ENCODE measurements at places on chromosomes 11 and 22.

DNA sequence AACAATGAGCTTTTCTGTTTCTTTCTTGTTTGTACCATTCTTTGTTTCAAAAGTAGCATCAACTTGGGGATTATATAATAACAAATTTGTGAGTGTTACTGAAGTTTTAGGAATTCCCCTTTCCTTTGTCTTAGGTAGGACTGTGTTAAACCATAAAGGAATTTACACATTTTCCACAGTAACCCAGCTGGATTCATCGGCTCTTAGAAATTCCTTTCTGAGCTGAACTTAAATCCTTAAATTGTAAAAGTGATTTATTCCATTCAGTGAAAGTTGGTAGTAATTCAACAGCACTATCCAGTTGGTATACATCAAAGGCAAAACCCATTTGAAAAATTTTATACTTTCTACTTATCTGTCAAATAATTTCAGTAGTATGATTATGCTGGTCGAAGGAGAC lies 11.8 kb downstream of the EMSY start:
- no peaks in the 10 kb centered on the region for H3K27me3 ChIP-seq
- H3K27ac ChIP-seq, result no peak overlapping the region
- H3K4me3 ChIP-seq, result no peak overlapping the region
- peaks cover 3% of the 10 kb centered on the region for H3K36me3 ChIP-seq
- DNase-seq, result no peak
- peaks cover 2% of the 10 kb centered on the region for H3K4me1 ChIP-seq

DNA sequence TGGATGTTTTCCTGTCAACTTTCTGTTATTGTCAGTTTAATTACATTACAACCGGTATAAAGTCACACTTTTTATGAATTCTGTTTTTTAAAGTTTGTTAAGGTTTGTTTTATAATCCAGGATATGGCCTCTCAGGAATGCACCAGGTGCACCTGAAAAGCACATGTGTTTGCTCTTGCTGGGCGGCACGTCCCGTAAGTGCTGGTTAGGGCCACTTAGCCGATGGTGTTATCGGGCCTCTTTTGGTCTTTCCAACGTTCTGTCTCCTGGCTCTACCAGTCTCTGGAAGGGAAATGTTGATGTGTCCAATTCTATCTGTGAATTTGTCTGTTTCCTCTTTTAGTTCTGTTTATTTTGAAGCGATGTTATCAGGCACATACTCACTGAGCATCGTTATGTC lies 695.7 kb downstream of the BRD1 start:
- H3K36me3 ChIP-seq, result no peaks in the 10 kb centered on the region
- H3K27me3 ChIP-seq, result no peaks in the 10 kb centered on the region
- H3K4me3 ChIP-seq, result no peak overlapping the region
- H3K4me1 ChIP-seq, result no peaks in the 10 kb centered on the region

DNA sequence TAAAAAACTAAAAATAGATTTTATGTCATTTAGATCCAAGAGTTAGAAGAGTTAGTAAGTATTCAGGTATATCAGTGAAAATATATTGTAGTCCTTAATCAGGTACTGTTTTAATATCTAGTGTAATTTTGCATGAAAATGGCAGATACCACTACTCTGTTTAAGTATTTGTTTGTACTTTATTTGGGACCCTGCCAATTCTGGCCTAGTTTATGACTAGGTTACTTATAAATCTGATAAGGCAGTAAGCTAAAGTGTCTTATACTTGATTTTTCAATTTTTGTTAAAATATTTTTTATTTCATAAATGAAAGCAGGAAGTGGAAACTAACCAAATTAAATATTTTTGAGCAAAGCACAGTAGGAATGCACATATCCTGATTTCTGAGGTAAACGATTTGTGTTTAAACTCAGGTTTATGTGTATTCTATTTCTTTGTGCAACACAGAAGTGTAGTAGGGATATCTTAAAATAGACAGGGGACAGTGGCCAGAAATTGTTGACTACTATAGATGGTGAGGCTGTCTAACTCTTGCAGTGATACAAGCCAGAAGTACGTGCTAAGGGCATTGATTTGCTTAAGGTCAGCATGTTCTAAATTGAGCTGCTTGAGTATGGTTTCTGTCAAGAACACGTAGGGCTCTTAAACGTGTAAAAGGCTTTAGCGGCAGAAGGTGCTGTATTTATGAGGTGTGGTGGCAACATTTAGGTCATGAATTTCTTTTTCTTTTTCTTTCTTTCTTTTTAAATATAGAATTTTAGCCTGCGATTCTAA lies 34.0 kb downstream of the HIPK3 start:
- H3K27me3 ChIP-seq, result no peaks in the 10 kb centered on the region
- DNase-seq, result no peak
- no peak overlapping the region for H3K27ac ChIP-seq
- H3K4me1 ChIP-seq, result no peaks in the 10 kb centered on the region

GRCh38 chr11:45643598-45644260 lies 21.7 kb downstream of the CHST1 start:
- no peak for DNase-seq
- no peaks in the 10 kb centered on the region for H3K27me3 ChIP-seq
- no peaks in the 10 kb centered on the region for H3K36me3 ChIP-seq
- H3K4me1 ChIP-seq, result no peaks in the 10 kb centered on the region

GRCh38 chr11:35030716-35031213 lies 108.2 kb upstream of the CD44 start:
- no peak overlapping the region for H3K4me3 ChIP-seq
- H3K27me3 ChIP-seq, result no peaks in the 10 kb centered on the region
- no peaks in the 10 kb centered on the region for H3K4me1 ChIP-seq
- H3K27ac ChIP-seq, result no peak overlapping the region

GRCh38 chr11:11567936-11568650 lies 53.7 kb downstream of the GALNT18 start:
- no peak overlapping the region for H3K27ac ChIP-seq
- no peaks in the 10 kb centered on the region for H3K4me1 ChIP-seq
- H3K27me3 ChIP-seq, result no peaks in the 10 kb centered on the region
- H3K4me3 ChIP-seq, result no peak overlapping the region
- DNase-seq, result no peak

DNA sequence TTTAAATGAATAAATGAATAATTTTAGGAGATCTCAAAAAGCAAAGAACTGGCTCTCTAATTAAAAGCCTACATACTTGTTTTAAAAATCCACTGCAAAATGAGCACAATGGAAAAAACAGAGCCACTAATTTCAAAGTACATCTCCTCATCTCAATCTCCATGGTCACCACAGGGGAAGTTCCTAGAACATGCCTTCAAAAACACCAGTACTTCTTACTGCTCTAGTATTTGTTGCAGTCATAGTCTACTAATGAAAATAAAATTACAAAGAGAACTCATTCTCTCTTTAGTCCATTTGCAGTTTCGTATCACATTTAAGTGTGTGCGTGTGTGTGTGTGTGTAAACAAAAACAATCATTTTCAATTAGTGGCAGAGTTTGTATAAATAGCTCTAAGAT lies 54.0 kb downstream of the PIK3C2A start:
- H3K4me3 ChIP-seq, result no peak overlapping the region
- no peak overlapping the region for H3K27ac ChIP-seq

GRCh38 chr11:70772950-70773349 lies 374.6 kb downstream of the CTTN start:
- no peaks in the 10 kb centered on the region for H3K36me3 ChIP-seq
- no peaks in the 10 kb centered on the region for H3K4me1 ChIP-seq
- no peaks in the 10 kb centered on the region for H3K27me3 ChIP-seq
- H3K4me3 ChIP-seq, result no peak overlapping the region
- no peak overlapping the region for H3K27ac ChIP-seq

- no peak for DNase-seq
- H3K4me1 ChIP-seq, result no peaks in the 10 kb centered on the region
- no peak overlapping the region for H3K4me3 ChIP-seq
These were observed 109.8 kb upstream of the BID start for GRCh38 chr22:17884084-17884483.

DNA sequence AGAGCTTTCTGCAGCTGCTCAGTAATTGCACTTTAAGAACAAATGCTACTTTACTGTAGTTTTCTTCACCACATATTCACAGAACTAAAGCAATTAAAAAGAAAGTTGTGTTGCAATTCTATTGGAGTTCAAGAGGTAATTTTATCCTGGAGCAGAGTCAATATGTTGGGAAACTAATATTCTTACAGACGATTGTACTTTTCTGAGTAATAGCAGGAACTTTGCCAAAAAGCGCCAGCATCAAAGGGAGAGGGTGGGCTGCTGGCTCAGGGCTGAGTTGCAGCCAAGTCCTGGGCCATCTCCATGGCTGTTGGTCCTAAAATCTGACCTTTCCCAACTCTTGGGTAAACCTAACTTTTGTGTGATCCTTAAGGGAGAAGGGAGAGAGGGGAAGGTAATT lies 73.6 kb upstream of the MYO18B start:
- no peak for DNase-seq
- H3K27ac ChIP-seq, result no peak overlapping the region
- no peaks in the 10 kb centered on the region for H3K27me3 ChIP-seq
- H3K36me3 ChIP-seq, result no peaks in the 10 kb centered on the region
- H3K4me1 ChIP-seq, result no peaks in the 10 kb centered on the region

DNA sequence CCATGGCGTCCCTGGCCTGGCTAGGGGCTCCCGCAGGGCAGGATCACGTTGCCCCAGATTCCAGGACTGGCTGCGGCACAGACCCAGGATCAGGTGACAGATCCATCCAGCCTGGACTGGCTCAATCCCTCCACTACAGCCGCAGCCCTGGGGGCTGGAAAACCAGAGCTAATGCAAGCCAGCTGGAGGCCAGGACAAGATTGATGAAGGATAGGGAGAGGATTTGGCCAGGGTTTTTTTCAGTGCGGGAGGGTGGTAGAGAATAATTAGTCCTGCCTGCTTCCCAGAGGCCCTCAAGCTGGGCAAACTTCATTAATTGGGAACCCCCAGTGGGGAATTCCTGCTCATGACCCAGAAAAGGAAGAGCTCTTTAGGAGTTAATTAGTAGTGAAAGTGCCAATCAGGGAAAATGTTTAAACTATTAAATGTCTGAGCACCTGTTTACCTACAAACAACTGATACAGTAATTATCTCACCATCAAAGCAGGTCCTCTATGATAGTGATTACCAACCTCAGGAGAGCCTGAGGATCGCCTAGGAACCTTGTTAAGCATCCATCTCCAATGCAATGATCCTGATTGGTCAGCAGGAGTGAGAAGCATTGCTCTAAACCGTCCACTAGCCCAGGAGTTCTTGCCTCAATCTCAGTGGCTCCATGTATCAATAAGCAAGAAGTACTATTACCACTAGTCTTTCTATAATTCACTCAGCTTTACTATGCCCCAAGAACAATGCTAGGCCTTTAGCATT lies 33.0 kb upstream of the MYOD1 start:
- H3K27ac ChIP-seq, result no peak overlapping the region
- no peaks in the 10 kb centered on the region for H3K4me1 ChIP-seq

GRCh38 chr22:41907436-41908401 lies 7.2 kb downstream of the SHISA8 start:
- H3K36me3 ChIP-seq, result peaks cover 22% of the 10 kb centered on the region
- no peak overlapping the region for H3K27ac ChIP-seq
- peaks cover 8% of the 10 kb centered on the region for H3K4me1 ChIP-seq

DNA sequence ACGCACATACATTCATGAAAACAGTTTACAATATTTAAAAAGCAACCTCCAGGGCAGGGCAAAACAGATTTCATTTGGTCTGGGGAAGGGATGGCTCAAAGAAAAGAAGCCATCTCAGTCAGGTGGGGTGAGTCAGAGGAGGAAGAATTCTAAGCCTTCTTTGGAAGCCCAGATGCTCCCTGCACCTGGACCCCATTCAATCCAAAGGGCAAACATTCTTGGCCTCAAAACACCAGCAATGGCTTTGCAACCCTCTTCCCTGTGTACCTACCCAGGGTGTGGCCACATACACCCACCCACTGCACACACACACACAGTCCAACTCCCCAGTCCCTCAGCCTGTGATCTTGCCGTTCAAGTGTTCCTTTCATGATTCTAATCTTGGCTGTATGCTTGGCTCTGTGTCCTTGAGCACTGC lies 2.0 kb downstream of the KCNE3 start:
- H3K36me3 ChIP-seq, result no peaks in the 10 kb centered on the region
- H3K4me3 ChIP-seq, result no peak overlapping the region
- peaks cover 2% of the 10 kb centered on the region for H3K4me1 ChIP-seq
- no peak overlapping the region for H3K27ac ChIP-seq

All from iPS DF 6.9 (cell line).